Type B pancreatic cell (in vitro differentiated cells): ENCODE measurements at places on chromosomes 3 and 15. TPM values are rescaled to one million over a fixed set of nuclear protein-coding genes. Genes with fewer than 3 reads are reported as not detected.

LRRN1 gene
- 30.7 and 85.2 TPM in 2 replicates for total RNA-seq

GRCh38 chr15:74245342-74245931 lies 9.3 kb downstream of the CCDC33 start:
- H3K27ac ChIP-seq = no peak overlapping the region
- peak overlapping the region; percentile 34 for H3K4me3 ChIP-seq
- DNase-seq = no peak

GRCh38 chr3:185959609-185960521 lies 22.1 kb upstream of the TRA2B start:
- DNase-seq = no peak
- H3K27ac ChIP-seq = no peak overlapping the region
- no peaks in the 10 kb centered on the region for H3K4me1 ChIP-seq
- no peaks in the 10 kb centered on the region for H3K36me3 ChIP-seq
- H3K4me3 ChIP-seq = no peak overlapping the region

DNA sequence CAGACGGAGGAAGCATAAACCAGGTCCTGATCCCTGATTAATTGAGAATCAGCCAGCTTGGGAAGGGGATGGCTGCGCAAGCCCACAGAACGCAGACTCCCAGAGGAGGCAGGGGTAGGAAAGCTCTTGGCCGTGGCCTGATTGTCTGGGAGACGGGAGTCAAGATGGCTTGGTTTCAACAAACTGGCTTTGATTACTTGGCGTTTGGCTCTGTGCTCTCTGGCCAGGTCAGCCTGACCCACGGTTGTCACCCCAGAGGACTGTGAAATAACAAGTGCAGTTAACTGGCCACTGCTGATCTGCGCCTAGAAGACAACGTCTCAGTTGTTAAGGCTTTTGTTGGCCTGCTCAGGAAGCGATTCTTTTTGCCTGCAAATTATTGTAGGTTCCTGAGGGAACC lies 387.0 kb upstream of the PROK2 start:
- no peak overlapping the region for H3K4me3 ChIP-seq
- H3K27ac ChIP-seq = no peak overlapping the region
- no peaks in the 10 kb centered on the region for H3K36me3 ChIP-seq
- peaks cover 4% of the 10 kb centered on the region for H3K27me3 ChIP-seq

SIDT1 gene
- 0.83 and 0.97 TPM in 2 replicates for total RNA-seq

POPDC2 gene
- total RNA-seq = 1.4 and 2.6 TPM in 2 replicates

GOLGA8A gene
- total RNA-seq = 64.0 and 135 TPM in 2 replicates

DLEC1 gene
- 0.76 and 3.2 TPM in 2 replicates for total RNA-seq

DNA sequence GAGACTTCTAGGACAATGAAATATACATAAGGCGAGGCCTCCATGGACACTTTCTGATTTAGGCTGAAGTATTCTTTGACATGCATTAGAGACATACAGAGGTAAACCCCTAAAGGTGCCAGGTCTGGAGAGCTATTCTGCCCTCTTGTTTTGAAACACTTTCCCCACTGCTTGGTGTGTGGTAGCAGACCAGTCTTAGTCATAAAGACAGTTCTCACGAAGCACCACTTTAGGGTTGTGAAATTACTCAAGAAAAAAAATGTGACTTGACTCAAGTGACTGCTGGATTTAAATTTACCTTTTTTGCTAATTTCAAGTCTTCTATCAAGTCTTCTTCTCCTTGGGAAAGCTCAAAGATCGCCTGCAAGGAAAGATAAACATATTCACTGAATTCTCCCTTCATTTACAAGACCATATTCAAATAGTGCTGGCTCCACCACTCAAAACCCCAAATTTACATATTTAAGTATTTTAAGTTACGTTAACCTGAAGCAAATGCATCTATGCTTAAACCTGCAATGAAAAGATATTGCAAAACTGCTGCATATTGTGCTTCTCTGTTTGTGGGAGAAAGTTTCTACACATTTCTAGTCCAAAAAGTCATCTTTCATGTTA lies 48.4 kb downstream of the ARHGEF3 start:
- DNase-seq = no peak
- no peak overlapping the region for H3K4me3 ChIP-seq
- no peaks in the 10 kb centered on the region for H3K27me3 ChIP-seq
- peaks cover 48% of the 10 kb centered on the region for H3K36me3 ChIP-seq

TCF12 gene
- total RNA-seq = 74.9 and 153 TPM in 2 replicates

ADPGK gene
- 46.9 and 52.6 TPM in 2 replicates for total RNA-seq

GRCh38 chr3:71987828-71988227 lies 202.9 kb upstream of the PROK2 start:
- no peak for DNase-seq
- no peaks in the 10 kb centered on the region for H3K36me3 ChIP-seq
- H3K27ac ChIP-seq = no peak overlapping the region
- H3K4me3 ChIP-seq = no peak overlapping the region
- no peaks in the 10 kb centered on the region for H3K27me3 ChIP-seq

- peaks cover 23% of the 10 kb centered on the region for H3K4me1 ChIP-seq
- no peak for DNase-seq
- no peaks in the 10 kb centered on the region for H3K27me3 ChIP-seq
- H3K4me3 ChIP-seq = no peak overlapping the region
- no peaks in the 10 kb centered on the region for H3K36me3 ChIP-seq
- H3K27ac ChIP-seq = no peak overlapping the region
These were observed 189.3 kb upstream of the TPM1 start for GRCh38 chr15:62853114-62853840.

GRCh38 chr15:98800437-98801233 lies 152.3 kb downstream of the IGF1R start:
- peak overlapping the region; percentile 84 for H3K4me3 ChIP-seq
- peak overlapping the region; percentile 86 for H3K27ac ChIP-seq
- peaks cover 85% of the 10 kb centered on the region for H3K4me1 ChIP-seq
- DNase-seq = no peak
